ENCODE measurements at places on chromosomes 2 and 18.

- DNase-seq, result no peak
Observed at GRCh38 chr2:120540719-120541552, 194.7 kb upstream of the GLI2 start.

GRCh38 chr2:96546321-96546720, 9.8 kb downstream of the ARID5A start:
- no peak for DNase-seq

GRCh38 chr2:36458106-36458505, 102.5 kb downstream of the CRIM1 start:
- DNase-seq, result no peak

- DNase-seq, result no peak
Observed at GRCh38 chr2:218218268-218219185, 1.5 kb downstream of the ARPC2 start.

GRCh38 chr2:169285531-169286235, 76.7 kb downstream of the LRP2 start:
- no peak for DNase-seq

- DNase-seq, result no peak
Observed at GRCh38 chr18:10475276-10475653, 20.8 kb downstream of the APCDD1 start.

GRCh38 chr18:75107931-75108276, 101.0 kb downstream of the PTGR3 start:
- DNase-seq, result no peak

DNA sequence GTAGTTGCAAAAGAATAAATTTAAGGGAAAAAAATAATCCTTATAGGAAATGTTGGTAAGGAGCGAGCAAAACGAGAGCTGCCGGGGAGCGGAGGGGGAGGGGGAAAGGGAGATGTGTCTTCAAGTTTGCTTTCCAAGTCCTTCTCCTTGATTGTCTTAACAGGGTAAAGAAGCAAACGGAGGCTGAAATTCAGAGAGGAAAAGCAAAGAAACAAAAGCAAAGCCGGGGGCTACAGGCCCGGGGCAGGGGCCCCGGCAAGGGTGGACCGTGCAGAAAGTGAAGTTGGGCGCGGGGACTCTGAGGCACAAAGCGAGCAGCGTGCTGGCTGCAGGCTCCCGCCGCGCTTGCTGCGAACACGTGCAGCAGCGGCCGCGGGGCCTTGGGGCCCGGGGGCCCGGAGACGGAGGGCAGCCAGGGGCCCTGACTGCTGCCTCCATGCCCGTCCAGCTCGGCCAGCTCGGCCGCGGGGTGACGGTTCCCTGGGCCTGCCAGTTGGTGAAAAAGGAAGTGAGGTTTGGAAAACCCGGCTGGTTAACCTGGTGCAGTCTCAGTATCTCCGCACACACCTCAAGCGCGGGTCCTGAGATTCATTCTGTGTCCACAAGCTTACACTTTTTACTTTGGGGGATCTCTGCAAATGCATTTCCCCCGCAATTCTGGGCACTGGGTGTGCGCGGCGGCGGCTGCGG, 4.1 kb downstream of the BCL11A start:
- no peak for DNase-seq

Data from activated CD8-positive, alpha-beta memory T cell treated with anti-CD3 and anti-CD28 coated beads for 48 hours (primary cell).